ENCODE measurements at places on chromosomes 3 and 15.

GRCh38 chr15:76973362-76973743, 21.6 kb upstream of the PSTPIP1 start:
- DNase-seq, result peak; percentile 66

DNA sequence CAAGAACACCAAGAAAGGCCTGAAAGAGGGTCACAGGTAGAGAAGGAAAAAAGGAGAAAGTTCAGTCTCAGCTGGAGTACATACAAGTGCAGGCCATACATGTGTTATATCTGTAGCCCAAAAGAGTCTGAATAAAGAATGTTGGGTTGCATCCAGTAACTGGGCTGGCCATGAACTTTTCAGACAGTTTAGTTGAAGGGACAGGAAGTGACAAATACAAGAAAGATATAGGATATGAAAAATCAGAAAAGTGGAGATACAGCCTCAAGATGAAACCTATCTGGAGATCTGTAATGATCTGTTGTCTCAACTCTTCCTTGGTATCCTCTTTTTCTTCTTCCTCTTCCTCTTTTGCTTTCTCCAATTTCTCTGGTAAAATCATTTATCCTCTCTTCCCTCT, 671.7 kb downstream of the MECOM start:
- DNase-seq, result no peak

GRCh38 chr3:14224895-14225294, 46.3 kb downstream of the LSM3 start:
- no peak for DNase-seq

- DNase-seq, result no peak
Observed at GRCh38 chr15:55742927-55743728, at the start of gene PRTG. PRTG (minus strand) TSS chr15:55743152; CDS start chr15:55742931, 221 bp downstream.

DNA sequence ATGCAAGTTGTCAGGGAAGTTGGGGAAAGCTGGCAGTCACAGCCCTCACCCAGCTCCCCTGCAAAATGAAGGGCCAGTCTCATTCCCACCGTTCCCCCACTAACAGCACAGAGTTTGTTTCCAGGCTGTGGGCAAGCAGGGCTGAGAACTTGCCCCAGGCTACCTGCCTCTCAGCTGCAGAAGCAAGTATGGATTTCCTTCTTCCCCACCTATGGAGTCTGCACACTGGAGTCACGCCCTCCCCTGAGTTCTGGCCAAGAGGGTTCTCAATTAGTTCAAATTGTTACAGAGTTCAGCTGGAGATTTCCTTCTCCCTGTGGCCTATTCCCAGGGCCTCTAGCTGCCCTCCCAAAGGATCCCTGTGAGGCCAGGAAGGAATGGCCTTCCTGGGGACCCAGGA, 90.1 kb upstream of the ATP11B start:
- DNase-seq, result no peak

- DNase-seq, result no peak
Observed at GRCh38 chr3:72947715-72948490, 48.7 kb upstream of the PPP4R2 start.

DNA sequence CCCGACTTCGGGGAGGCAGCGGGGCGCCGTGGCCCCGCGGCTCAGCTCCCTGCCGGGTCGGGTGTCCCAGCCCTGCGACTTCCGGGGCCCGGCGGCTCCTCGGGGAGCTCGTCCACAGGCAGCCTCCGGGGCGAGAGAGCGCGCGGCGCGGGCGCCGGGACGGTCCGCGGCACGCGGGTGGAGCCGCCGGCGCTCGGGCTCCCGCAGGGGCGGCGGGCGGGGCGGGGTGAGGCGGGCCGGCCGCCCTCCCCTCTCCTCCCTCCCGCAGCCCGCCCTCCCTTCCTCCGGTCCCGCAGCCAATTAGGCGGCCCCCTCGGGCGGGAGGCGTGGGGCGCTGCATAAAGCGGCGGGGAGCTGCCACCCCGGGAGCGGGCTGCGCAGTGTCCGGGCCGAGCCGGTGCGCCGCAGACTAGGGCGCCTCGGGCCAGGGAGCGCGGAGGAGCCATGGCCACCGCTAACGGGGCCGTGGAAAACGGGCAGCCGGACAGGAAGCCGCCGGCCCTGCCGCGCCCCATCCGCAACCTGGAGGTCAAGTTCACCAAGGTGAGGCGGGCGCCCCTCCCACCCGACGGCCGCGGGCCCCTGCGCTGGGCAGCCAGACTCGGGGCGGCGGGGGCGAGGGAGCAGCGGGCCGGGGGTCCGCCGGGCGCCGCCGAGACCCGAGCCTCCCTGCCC, at the start of gene ALDH1A3:
Gene ALDH1A3 (plus strand): TSS at position 368 of the 675 bp plus-strand sequence. CDS start 77 bp downstream, at position 445.
- DNase-seq, result peak; percentile 7

DNA sequence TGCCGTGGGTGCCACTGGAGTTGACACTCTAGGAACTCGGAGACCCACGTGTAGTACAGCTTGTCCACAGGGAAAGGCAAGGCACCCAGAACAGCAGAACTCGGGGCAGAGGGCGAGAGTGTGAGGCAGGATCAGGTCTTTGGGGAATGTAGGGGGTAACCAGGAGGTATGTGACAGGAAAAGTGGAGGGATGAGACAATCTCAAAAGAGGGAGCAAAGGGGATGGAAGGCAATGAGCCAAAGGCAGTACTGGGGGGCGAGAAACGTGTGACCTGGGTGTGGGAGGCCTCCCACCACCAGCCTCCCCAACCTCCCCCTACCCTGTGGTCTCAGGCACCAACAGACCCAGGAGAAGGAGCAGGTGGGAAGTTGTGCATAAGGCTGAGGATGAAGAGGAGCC, 48.9 kb downstream of the UMPS start:
- DNase-seq, result no peak

DNA sequence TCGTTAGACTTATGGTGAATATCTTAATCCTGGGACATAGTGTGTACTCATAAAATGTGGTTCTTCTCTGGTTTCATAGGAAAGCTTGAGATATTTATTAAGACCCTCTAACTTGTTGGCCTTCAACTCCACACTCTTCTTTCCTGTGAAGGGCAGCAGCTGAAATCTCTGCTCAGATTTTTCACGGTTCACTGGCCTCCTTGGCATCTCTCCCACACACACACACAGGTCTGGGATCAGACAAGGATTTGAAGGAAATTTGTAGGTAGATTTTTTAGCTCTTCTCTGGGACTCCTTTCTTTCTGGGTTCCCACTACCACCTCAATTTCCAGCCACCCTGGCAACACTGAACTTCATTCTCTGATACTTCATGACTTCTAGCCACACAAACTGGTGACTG, 70.2 kb downstream of the MYRIP start:
- DNase-seq, result no peak

- DNase-seq, result no peak
Observed at GRCh38 chr3:41477399-41478014, 278.2 kb downstream of the CTNNB1 start.

DNA sequence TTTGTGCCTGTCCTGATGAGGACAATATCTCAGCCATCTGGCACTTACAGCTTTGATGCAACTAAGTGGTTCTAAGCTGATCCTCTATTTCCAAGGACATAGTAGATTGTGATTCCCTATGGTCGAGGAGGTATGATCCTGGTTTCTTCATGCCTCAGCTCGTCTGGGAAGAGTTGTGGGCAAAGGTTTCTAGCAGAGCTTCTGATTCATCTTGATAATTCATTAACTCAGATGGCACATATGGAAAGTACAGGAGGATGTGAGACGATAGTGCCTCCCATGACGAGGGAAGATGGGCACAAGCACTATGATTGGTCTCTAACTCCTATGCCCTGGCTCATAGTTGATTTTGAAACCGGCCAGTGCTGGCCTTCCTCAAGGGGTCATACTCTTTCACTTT, 334.2 kb upstream of the SEMA6D start:
- no peak for DNase-seq

DNA sequence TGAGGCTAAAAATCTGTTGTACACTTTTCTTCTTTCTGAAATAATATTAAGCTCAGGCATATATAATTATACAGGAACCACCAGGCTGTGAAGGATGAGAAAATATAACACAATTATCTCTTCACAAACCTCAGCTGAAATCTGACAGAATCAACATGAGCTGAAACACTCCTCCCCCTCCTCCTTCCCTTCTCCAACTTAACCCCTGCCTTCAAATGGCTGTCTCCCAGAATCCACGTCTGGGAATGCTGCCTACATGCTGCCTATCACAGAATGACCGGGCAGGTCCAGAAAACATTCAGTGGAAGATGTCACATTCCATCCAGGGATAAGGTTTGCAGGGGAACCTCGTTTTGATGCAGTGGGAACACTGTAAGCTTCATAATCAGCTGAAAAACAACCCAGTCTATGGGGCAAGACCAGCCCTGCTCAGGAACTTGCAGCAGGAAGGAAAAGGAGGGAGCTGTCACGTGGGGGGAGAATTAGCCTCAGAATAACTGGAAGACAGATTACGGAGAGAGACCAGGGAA, 44.0 kb upstream of the SEMA6D start:
- DNase-seq, result no peak

- DNase-seq, result peak; percentile 35
Observed at GRCh38 chr15:40844696-40845030, 815 bp downstream of the SPINT1 start.

- DNase-seq, result no peak
Observed at GRCh38 chr15:47773143-47773542, 55.8 kb downstream of the SEMA6D start.

DNA sequence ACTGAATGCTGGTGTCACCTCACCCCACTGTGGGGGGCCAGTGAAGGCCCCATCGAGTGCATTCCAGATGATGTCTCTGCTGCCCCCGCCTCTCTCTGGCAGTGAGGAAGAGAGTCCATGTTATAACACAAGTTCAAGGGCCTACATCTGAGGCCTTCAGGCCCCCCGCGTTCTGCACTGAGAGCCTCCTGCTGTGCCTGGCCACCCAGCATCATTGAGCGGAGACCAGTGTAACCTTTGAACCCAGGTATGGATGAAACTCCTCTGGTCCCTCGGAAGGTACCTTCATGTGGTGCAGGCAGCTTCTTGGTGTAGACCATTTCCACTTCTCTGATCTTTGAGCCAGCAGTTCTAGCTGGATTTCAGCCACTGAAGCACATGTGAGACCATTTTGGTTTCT, 324.9 kb downstream of the OCA2 start:
- no peak for DNase-seq

GRCh38 chr3:181695661-181696491, 15.8 kb upstream of the SOX2 start:
- no peak for DNase-seq

DNA sequence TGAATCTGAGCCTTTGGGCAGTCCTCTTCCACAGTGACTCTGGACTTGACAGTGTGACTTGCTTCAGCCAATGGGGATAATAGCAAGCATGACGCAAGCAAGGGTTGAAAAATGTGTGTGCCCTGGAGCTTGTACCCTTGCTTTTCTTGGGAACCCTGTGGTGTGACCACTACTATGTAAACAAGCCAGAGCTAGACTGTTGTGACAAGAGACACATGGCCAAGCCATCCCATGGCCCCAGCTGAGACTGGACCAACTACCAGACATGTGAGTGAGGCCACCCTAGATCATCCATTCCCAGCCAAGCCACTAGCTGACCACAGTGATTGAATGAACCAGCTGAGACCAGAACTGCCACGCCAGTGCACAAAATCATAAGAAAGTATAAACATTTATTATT, 11.8 kb downstream of the MYO1E start:
- no peak for DNase-seq

DNA sequence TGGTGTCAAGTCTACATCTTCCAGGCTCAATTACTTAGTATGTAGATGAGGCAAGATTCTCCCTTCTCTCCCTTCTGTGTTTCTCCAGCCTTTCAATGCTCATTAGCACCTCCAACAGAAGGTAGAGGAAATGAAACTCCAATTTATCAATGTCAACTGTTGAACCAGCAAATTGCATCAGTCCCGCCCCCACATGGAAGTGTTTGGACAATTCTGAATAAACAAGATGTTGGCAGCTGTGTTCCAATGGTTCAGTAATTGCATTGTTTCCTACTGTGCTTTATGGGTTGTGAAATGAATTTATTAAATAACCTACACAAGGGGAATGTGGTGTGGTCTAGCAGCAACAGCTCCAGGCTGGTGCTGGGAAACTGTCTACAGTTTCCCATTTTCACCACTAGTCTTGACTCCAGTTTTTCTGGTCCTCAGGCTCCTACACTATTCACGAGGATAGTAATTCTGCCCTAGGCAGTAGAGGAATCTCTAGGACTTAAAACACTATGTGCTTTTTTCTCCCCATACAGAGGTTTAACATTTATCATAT, 91.9 kb downstream of the MB21D2 start:
- no peak for DNase-seq

GRCh38 chr3:19595884-19596283, 338.1 kb downstream of the EFHB start:
- DNase-seq, result no peak

- DNase-seq, result no peak
Observed at GRCh38 chr3:172102123-172102882, 62.9 kb downstream of the FNDC3B start.

DNA sequence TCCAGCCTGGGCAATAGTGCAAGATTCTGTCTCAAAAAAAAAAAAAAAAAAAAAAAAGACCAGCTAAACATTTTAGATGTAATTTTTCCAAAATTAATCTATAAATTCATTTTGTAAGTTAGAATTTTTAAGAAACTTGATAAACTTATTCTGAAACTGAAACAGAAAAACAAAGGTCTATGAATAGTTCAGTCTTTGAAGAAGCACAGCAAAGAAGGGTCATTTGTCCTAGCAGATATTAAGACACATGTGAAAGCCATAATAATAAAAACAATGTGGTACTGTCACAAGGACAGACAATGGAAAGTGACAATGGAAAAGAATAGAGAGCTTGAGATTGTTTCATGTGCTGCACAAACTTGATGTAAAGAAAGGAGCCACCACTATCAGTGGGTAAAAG, 29.0 kb upstream of the PRSS50 start:
- no peak for DNase-seq

DNA sequence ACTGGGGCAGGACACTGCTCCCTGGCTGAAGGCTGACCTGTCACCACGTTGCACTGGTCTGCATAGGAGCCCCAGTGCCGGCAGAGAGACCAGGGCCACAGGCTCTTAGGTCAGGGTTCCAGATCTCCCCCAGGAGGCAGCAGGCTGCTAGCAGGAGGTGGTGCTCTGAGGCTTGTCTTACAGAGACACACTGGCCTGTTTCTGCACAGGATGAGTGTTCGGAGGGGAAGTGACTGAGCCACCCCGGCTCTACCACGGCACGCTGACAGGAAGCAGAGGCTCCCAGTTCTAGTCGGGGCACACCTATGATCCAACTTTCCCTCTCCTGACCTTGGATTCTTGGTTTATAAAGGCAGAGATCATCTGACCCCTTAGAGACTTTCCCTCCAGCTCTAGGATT, 8.6 kb downstream of the FBXL22 start:
- peak; percentile 44 for DNase-seq

DNA sequence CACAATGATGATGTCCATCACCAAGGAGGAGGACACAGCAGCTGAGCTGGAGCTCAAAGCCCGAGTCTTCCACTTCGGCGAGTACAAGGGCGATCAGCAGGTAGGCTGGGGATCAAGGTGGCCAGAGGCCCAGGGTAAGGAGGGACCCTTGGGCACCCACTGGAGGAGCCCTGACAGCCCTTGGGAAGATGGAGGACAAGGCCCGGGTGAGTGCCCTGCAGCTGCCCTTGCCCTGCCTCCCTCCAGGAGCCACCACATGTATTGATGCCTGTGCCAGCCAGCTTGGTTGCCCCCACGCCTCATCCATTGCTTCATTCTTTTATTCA, 38.4 kb downstream of the CFAP100 start:
- no peak for DNase-seq

- DNase-seq, result no peak
Observed at GRCh38 chr3:171462224-171462623, 2.0 kb upstream of the TNIK start.
